NCI-H446 (cell line): ENCODE measurements at places on chromosomes 12 and 14.

DNA sequence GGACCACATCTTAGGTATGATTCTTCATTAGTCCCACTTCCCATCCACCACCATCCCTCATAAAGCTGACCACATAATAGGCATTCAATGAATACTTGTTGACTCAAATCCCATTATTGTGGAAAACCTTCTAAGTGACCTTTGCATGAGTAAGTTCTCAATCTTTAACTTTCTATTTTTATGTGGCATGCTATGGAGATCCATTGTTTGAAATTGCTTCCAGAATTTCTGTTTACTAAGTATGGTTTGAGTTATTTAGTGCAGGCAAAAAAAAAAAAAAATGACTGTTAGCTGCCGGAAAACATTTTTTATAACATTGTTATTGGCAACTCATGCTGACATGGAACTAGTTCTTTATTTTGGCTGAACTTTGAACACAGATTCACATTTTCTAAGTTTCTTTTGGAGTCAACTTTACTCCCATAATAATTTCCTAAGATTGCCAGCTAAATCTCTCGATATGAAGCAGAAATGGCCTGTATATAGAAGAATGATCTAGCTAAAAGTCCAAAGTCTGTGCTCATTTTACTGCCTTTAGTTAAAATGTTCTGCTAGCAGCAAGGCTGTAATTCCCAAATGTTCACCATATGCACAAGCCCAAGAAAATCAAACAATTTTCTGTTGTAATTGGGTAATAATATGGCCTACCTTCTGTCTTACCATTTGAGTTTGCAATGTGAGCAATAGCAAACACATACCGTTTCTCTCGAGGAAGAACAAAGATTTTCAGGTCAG lies 77.9 kb downstream of the PTGER2 start:
- no peak for DNase-seq

DNA sequence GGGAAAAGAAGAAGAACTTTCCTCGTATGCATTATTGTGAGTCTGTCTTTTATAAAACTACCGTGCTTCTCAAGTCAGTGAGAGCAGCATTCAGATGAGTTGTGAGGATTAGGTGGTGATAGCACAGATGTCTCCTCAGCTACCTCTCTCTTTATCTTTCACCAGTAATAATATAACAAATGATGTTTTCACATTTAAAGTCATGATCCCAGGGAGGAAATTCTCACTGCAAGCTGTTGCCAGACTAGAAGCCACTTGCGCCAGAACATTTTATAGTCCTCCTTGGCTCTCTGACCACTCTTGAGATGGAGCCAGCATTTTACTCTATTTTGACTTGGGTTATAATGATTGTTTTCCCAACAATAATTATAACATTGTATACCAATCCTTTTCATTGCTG lies 443.1 kb downstream of the AEBP2 start:
- DNase-seq, result no peak

GRCh38 chr12:93587611-93588010 lies 15.1 kb downstream of the SOCS2 start:
- no peak for DNase-seq

DNA sequence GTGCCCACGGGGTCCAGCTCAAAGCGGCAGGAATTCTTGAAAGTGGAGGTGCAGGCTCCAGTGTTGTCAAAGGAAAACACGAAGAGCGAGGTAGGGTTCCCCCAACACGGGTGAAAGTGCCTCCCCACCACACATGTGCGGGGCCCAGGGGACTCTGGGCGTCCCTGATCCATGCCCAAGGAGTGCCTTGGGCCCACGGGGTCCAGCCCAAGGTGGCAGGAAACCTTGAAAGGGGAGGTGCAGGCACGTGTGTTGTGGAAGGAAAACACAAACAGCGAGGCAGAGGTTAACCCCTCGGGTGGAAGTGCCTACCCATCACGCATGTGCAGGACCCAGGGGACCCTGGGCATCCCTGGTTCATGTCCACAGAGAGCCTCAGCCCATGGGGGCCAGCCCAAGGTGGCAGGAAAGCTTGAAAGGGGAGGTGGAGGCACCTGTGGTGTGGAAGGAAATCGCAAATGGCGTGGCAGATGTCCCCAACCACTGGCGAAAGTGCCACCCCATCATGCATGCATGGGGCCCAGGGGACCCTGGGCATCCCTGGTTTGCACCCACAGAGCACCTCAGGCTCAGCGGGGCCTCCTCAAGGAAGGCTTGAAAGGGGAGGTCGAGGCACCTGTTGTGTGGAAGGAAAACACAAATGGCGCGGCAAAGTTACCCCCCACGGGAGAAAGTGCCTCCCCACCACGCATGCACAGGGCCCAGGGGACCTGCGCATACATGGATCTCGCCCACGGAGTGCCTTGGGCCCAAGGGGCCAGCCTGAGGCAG lies 584.6 kb downstream of the ALG10 start:
- no peak for DNase-seq

GRCh38 chr12:65875640-65876071 lies 51.4 kb downstream of the HMGA2 start:
- DNase-seq, result no peak

GRCh38 chr12:82609234-82609914 lies 77.3 kb upstream of the TMTC2 start:
- no peak for DNase-seq

- no peak for DNase-seq
These were observed 2.1 kb downstream of the ITGA5 start for GRCh38 chr12:54416687-54417603.

GRCh38 chr12:29505122-29505521 lies 7.6 kb upstream of the OVCH1 start:
- no peak for DNase-seq

DNA sequence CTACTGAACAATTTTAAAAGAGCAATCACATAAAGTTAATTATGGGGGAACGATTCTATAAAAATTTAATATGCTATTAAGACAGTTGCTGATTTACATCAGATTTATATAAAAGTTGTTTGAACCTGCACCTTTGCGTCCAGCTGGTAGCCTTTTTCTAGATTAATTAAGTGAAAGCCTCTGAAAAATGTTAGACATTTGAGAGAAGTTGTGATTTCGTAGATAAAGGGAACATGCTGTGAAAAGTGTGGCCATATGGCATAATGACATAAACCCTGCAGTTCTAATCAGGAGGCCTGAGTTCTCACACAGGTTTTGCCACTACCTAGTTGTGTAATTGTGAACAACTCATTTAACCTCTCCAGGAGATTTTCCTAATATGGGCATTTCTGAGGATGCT lies 187.2 kb downstream of the TMTC2 start:
- DNase-seq, result peak; percentile 56

- no peak for DNase-seq
These were observed 137.0 kb upstream of the PZP start for GRCh38 chr12:9345171-9345570.

DNA sequence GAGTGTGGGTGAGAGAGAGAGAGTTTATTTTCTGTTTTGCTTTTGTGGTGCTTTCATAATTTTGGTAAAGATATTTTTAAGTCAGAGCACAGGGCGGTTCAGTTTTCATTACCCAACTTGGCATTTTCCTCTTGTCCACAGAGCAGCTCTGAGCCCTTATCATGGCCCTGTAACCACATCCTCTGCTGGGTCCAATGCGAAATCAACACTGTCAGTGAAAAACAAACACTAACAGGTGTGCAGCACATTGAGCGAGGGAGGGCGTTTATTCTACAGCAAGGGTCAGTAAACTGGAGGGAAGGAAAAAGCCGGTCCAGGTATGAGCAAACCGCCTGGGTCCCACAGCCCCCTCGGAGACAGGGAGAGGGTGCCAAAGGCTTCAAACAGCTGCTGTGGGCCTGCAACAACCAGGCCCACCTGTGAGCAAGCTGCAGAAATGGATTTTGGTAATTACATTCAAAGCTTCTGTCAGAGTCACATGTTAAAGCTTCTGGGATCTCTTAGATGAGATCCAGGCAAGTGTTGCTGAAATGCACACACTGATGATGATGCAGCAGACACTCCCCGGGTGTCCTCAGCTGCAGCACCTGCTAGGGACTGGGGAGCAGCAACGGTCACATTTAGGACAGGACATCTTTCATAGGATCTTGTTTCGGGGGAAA lies 132.7 kb upstream of the DYRK2 start:
- no peak for DNase-seq

DNA sequence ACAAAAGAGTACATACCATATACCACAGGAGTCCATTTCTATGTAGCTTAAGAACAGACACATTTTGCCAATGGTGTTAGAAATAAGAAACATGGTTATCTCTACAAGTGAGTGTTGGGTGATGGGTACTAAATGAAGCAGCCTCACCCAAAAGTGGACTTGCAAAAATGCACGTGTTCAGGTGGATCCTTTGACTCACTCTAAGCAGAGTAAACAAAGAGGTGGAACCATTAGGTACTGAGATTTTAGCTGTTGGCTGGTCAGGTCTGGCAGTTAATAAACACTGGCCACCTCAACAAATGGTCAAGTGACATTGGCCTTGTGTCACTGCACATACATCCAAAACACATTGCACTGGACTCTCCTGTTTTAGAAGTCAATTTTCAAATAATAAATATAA lies 27.6 kb downstream of the EVL start:
- no peak for DNase-seq

- DNase-seq, result no peak
These were observed 509.5 kb downstream of the TMEM132D start for GRCh38 chr12:129394177-129394825.

- peak; percentile 75 for DNase-seq
These were observed 116.5 kb downstream of the GPHN start for GRCh38 chr14:66624336-66624937.

DNA sequence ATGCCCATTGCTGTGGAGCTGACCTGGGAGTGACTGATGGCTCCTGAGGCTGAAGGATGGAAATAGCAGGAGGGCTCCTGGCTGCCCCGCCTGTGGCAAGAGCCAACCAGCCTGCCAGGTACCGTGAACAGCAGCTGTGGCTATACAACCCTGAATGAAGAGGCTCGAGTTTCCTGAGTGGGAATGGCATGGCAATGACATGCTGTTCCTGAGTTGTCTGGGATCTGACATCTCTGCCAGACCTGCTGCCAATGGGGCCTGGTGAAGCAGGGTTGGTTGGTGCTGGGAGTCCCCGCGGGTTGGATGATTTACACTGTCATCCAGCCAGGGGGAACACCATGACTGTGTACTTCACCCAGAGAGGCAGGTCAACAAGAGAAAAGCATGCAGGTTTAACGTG lies 31.8 kb upstream of the LRRC10 start:
- no peak for DNase-seq

- DNase-seq, result no peak
These were observed 193.9 kb downstream of the C12orf42 start for GRCh38 chr12:103301642-103302591.
